ENCODE measurements at places on chromosomes 6 and 20. TPM values are rescaled to one million over a fixed set of nuclear protein-coding genes. Genes with fewer than 3 reads are reported as not detected.

DNA sequence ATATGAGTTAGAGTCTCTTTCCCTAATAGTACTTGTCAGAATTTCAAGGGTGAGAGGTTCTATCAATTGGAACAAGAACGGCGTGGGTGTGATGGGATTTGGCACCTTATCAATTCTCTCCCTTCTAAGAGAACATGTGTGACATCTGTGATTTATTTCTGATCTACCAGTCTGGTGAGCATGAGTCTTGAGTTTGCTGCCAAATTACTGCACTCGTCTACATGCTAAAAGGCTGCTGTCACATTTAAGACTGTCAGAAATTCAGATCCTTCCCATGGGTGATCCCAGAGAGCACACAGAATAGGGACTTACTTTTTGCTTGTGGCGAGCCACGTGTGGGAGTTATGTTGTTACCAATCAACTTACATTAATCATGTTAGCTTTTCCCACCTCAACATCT lies 370.2 kb upstream of the SASH1 start:
- no peak for DNase-seq

- no peak for DNase-seq
Observed at GRCh38 chr6:129345890-129346289, 364.1 kb downstream of the ARHGAP18 start.

SMIM26 gene
- 85.7 TPM for polyA plus RNA-seq

- peak; percentile 7 for DNase-seq
Observed at GRCh38 chr6:153312634-153313033, 181.6 kb upstream of the RGS17 start.

OTOR gene
- polyA plus RNA-seq, result 0.27 TPM

DNA sequence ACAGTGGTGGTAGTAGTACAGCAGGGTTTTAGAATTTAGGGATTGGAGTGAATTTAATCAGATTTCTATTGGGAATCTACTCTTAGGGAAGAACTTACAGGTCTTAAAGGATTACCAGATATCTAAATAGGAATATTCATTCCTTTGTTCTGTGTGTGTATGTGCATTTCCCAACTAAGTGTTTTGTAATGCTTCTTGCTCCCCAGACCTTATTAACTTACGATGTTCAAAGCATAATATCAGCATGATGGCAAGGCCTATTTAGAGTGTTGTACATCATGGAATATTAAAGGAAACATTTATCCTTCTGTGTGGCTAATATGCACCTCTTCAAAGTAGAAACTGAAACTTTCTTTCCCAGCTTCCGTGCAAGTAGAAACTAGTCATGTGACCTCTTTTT lies 133.9 kb downstream of the EPM2A start:
- DNase-seq, result no peak

GRCh38 chr20:24445510-24446170 lies 23.8 kb upstream of the SYNDIG1 start:
- DNase-seq, result no peak

MDFI gene
- 38.4 TPM for polyA plus RNA-seq

TAAR8 gene
- not detected for polyA plus RNA-seq

DNA sequence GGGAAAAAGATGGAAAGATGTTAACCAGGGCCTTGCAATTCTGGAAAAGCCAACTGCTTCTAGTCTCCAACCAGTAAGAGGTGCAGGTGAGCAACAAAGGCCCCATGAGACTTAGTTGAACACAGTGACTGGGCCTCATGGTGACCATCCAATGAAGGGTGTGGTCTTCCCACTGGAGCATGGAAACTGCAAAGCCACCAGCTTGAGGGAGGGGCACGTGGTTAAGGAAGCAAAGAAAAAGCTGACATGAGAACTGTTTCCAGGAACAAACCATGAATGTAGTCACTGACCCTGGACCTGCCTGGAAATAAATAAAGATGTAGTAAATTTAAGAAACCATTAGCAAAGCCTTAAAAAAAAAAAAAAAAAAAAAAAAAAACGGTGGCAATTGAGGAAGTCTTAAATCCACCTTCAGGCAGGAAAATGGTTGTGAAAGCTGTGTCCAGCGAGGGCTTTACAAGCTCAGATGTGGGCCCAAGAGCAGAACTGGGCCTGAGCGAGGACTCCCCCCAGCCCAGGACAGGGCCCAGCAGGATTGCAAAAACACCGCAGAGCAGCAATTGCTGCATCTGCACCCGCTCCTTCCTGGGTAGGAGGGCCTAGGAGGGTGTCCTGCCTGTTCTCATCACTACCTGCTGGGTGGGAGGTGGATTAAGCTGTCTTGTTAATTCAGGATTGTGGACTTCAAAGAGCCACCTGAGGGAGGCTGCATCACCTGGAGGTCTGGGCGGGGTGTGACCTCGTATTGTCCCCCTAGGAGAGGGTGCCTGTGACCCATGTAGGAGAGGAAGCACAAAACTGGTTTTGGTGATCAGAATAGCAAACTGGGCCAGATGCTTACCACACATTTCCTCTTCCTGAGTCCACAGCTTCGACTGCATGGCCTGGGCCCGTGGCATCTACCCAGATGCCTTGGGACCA lies 10.3 kb downstream of the GFRA4 start:
- no peak for DNase-seq

GRCh38 chr6:50959081-50959641 lies 140.5 kb downstream of the TFAP2B start:
- DNase-seq, result no peak

DNA sequence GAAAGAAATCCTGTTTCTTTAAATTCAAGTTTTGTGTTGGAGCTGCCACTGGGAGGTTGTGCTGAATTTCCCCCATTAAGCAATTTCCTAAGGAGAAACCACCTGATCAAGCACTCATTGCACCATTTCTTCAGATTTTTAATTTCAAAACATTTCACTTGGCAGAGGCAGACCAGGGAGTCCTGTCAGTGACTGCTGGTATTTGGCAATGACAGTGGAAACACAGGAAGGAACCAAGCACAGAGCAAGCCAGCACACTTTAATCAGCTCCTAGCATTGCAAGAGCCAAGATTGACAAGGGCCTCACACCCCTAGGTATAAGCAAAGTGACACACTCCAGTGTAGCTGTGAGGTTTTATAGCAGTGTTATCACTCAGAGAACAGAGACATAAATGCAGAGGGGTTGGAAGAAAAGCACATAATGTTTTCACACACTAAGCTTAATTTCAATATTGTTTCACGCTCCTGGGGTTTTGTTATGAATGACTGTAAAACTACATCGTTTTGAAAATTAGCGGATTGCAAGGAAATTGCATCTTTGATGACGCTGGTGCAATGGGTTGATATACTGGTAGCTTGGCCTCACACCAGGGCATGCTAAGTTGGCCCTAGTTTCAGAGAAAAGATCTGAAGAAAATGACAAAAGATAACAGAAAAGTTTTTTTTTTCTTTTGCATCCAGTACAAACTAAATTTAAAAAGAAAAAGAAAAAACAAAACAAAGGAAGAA lies 768.4 kb downstream of the TFAP2A start:
- DNase-seq, result peak; percentile 7

GRCh38 chr6:129645106-129645829 lies 64.7 kb downstream of the ARHGAP18 start:
- DNase-seq, result peak; percentile 83

- DNase-seq, result no peak
Observed at GRCh38 chr6:141878686-141879085, 254.0 kb upstream of the GJE1 start.

DNA sequence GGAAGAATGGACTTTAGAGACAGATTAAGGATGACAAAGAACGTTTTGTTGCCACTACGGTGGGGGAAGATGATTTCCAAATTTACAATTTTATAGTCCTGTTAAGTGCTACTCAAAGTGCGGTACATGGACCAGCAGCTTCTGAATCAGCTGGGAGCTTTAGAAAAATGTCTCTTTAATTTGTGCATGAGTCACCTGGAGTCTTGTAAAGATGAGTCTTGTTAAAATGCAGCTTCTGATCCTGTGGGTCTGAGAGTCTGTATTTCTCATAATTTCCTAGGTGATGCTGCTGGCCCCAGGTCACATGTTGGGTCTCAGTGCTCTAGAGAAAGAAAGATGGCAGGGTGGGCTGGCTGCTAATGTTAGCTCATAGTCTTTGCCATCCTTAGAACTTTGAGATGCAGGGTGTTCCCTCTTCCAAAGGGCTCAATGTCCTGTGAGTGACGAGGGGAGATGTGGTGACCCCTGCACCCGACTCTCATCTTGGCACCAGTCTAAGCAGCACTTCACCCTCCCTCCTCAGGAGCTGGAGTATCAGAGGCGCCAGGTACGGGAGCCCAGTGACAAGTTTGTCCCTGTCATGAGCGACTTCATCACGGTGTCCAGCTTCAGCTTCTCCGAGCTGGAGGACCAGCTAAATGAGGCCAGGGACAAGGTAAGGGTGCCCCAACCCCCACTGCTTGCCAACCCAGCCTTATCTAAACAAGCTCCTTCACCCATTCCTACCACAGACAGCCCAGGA lies 34.5 kb downstream of the MOCS1 start:
- DNase-seq, result no peak

AFDN gene
- polyA plus RNA-seq, result 40.4 TPM

DNA sequence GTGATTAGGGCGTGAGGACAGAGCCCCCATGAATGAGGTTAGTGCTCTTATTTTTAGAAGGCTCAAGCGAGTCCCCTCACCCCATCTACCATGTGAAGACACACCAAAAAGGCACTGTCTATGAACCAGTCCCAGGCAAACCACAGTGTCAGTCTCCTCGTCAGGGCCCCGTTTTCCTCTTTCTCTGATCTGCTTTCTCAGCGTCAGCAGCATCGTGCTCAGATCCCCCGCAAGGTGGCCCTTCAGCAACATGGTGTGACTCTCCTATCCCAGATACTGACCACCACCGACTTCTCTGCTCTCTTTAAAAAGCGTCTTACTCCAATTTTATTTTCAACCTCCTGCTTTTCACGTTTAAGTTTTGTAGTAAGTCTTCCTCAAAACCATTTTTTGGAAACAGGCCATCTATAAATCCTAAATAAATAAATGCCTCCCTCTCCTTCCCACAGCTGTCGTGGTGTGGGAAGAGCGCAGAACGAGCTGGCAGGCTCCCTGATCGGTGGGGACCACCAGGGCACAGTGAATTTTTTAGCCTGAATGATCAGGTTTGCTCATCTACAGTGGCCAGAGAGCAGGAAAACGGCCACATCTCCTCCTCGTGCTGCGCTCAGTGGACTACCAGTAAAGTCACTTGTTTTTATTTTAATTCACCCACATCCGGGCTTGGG lies 113.1 kb downstream of the BMP7 start:
- no peak for DNase-seq

CNKSR3 gene
- 16.0 TPM for polyA plus RNA-seq

FOXQ1 gene
- 0.12 TPM for polyA plus RNA-seq

GTSF1L gene
- not detected for polyA plus RNA-seq

RIMS4 gene
- polyA plus RNA-seq, result 5.7 TPM

CENPW gene
- polyA plus RNA-seq, result 11.1 TPM

CDSN gene
- not detected for polyA plus RNA-seq

DNA sequence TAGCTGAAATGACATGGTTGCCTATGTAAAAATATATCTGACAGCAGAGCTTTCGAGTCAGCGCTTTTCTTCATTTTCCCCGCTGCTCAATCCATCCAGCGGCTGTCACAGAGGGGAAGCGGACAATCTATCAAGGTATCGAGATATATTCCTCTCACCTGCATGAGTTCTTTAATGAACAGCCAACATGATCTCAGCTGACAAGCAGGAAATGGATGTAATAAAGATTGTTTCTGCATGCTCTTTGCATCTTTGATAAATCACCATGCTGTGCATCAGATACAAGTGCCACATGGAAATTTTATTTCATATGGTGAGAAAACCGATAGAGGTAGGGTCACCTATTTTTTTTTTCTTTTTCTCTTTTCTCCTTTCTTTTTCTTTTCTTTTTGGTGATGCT lies 602.3 kb upstream of the MMS22L start:
- no peak for DNase-seq

SLC17A2 gene
- not detected for polyA plus RNA-seq

DNA sequence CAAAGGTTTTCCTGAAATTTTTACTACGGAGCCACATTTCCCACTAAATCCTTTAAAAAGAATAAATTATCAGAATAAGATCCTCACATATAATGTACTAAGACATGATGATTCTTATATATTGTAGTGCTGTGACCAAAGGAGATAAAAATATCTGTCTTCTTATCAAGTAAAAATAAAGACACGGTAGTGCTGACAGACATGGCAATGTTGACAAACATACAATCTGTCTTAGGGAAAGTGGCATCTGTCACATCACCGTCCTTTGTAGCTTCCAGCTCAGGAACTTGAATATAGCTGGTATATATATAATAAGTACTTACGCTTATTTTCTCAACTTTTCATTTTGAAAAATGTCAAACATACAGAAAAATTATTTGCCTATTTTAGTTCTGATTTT lies 66.8 kb downstream of the NUDT3 start:
- DNase-seq, result no peak

DNA sequence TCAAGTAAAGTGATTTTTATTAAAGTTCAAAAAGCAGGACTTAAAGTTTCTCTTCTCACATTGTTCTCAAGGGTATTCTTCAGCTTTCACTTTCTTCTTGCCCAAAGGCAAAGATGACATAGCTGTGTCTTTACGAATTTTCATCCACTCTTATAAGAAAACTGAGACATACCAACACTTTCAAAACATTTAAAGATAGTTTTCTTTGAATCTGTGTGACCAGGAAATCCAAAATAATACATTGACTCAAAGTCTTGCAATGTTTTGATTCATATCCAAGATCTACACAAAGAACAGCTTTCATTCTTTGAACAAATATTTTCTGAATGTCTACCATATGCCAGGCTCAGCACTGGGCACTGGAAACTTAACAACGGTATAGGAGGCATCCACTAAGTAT lies 117.9 kb downstream of the SIM1 start:
- DNase-seq, result no peak

DYNLT2 gene
- 2.0 TPM for polyA plus RNA-seq

GRCh38 chr6:135902756-135903331 lies 51.3 kb downstream of the PDE7B start:
- no peak for DNase-seq

C2 gene
- polyA plus RNA-seq, result 6.4 TPM

SCRT2 gene
- polyA plus RNA-seq, result not detected

TSPO2 gene
- 0.67 TPM for polyA plus RNA-seq

CGA gene
- 0.68 TPM for polyA plus RNA-seq

DNA sequence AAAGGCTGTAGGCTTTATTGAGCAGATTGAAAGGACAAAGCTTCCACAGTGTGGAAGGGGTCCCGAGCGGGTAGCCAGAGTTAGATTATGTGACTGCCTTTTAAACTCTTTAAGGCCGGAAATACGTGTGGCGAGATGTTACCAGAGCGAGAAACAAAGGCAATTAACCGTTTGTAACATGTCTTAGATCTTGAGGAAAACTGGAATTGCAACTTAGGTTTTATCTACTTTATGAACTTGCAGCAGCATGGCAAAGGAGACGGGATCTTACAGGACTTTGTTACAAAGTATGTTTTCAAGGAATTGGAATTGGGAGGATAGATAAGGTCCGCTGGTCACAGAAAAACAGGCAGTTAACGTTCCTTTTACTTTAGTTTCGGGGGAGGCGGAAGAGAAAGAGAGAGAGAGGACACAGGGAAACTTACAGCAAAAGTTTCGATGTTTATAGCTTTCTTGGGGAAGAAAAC lies 594.7 kb upstream of the ADGRB3 start:
- no peak for DNase-seq

KCNQ5 gene
- polyA plus RNA-seq, result 1.9 TPM

- DNase-seq, result no peak
Observed at GRCh38 chr20:52251827-52252226, 60.2 kb upstream of the ZFP64 start.

CRYBG1 gene
- 3.6 TPM for polyA plus RNA-seq

- peak; percentile 63 for DNase-seq
Observed at GRCh38 chr6:157020881-157021343, 243.7 kb downstream of the ARID1B start.
